ENCODE measurements at places on chromosomes 3 and 15.
A peak's percentile ranks its signal among the peaks of the same experiment; 100 is the strongest.

- H3K4me1 ChIP-seq = no peaks in the 10 kb centered on the region
- no peak overlapping the region for H3K27ac ChIP-seq
- no peak overlapping the region for H3K4me3 ChIP-seq
- H3K27me3 ChIP-seq = no peaks in the 10 kb centered on the region
- H3K36me3 ChIP-seq = no peaks in the 10 kb centered on the region
Measured at GRCh38 chr15:32685576-32685975, 32.2 kb upstream of the GREM1 start.

GRCh38 chr3:112693186-112693585 is 52.2 kb upstream of the CCDC80 start:
- no peak overlapping the region for H3K4me3 ChIP-seq
- no peaks in the 10 kb centered on the region for H3K27me3 ChIP-seq
- no peak overlapping the region for H3K27ac ChIP-seq
- H3K4me1 ChIP-seq = peaks cover 4% of the 10 kb centered on the region
- no peak for DNase-seq

- no peaks in the 10 kb centered on the region for H3K27me3 ChIP-seq
- peak; percentile 63 for DNase-seq
- H3K4me1 ChIP-seq = peaks cover 15% of the 10 kb centered on the region
- no peaks in the 10 kb centered on the region for H3K36me3 ChIP-seq
- no peak overlapping the region for H3K27ac ChIP-seq
Measured at GRCh38 chr3:25513642-25514266, 85.7 kb downstream of the RARB start.

GRCh38 chr3:116566478-116566960 is 121.2 kb upstream of the LSAMP start:
- H3K27me3 ChIP-seq = no peaks in the 10 kb centered on the region
- no peak overlapping the region for H3K4me3 ChIP-seq
- H3K36me3 ChIP-seq = no peaks in the 10 kb centered on the region
- DNase-seq = no peak

GRCh38 chr3:191424881-191425280 is 36.1 kb upstream of the PYDC2 start:
- no peak overlapping the region for H3K27ac ChIP-seq
- no peak overlapping the region for H3K4me3 ChIP-seq
- no peaks in the 10 kb centered on the region for H3K36me3 ChIP-seq
- H3K27me3 ChIP-seq = no peaks in the 10 kb centered on the region
- H3K4me1 ChIP-seq = no peaks in the 10 kb centered on the region

DNA sequence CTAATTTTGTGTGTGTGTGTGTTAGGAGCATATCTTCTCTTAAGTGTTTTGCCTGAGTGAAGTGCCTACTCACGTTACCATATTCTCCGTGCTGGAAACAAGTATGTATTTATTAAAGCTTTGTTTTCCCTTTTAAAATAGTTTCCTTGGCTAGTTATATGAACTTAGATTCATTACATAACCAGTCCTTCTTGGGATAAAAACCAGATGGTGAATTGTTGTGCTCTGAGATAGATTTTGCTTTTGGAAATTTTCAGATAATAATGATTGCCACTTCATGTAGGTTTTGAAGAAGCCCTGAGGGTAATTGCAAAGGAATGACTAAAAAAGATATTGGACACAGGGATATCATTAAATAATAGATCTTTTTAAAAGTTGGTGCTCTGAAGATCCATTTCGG is 390.2 kb upstream of the SGO1 start:
- peak; percentile 57 for DNase-seq
- H3K4me1 ChIP-seq = no peaks in the 10 kb centered on the region
- H3K4me3 ChIP-seq = no peak overlapping the region
- H3K27ac ChIP-seq = no peak overlapping the region

DNA sequence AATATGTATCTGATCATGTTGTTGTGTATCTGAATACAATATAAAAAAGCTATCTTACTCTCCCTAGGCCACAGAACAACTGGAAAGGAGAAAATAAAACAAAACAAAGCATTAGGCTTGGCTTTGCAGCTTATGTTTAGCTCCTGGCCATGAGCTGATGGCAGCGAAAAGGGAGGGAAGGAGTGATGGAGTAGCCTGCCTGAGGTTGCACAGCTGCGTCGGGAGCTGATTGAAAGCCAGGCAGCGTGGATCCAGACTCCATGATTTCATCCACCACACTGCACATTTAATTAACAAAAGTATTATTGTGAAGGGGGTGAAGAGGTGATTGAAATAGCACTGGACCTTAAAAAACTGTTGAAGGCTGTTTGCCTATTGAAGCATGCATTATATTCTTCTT is 212.2 kb downstream of the GABRG3 start:
- H3K27me3 ChIP-seq = no peaks in the 10 kb centered on the region
- H3K4me1 ChIP-seq = no peaks in the 10 kb centered on the region
- no peak overlapping the region for H3K27ac ChIP-seq
- peak; percentile 83 for DNase-seq
- no peak overlapping the region for H3K4me3 ChIP-seq
- H3K36me3 ChIP-seq = no peaks in the 10 kb centered on the region

DNA sequence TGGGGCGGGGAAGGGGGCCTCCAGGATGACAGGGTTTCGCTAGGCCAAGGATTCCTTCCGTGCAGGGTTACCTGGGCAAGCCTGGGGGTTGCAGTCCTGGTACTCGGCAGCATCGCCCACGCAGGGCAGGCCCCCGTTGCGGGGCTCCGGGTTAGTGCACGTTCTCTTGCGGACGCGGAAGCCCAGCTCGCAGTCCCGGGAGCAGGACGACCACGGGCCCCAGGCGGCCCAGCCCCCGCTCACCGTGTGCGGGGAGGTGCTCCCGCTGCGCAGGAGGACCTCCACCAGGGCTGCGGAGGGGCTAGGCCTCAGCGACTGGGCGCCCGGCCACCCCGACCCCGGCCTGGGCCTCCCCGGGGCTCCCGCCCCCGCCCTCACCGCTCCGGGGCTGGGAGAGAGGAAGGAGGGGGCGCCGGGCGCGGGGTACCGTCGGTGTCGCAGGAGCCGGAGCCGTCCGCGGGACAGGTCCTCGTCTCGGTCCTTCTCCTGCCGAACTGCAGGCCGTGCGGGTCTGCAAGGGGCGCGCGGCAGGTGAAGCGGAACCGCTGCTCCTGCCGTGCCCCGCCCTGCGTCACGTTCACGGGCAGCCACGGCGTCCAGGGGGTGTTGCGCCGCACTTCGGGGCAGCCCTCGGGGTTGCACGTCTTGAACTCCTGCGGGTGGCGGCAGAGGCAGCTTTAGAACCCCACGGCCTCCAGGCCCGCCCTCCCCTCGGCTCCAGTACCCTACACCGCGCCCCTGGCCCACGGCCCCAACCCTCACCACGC is 114.6 kb downstream of the SEMA5B start:
- no peak overlapping the region for H3K4me3 ChIP-seq
- no peaks in the 10 kb centered on the region for H3K4me1 ChIP-seq
- DNase-seq = no peak
- no peak overlapping the region for H3K27ac ChIP-seq
- peaks cover 25% of the 10 kb centered on the region for H3K27me3 ChIP-seq

- H3K36me3 ChIP-seq = peaks cover 17% of the 10 kb centered on the region
- H3K4me3 ChIP-seq = no peak overlapping the region
- no peak overlapping the region for H3K27ac ChIP-seq
- H3K4me1 ChIP-seq = peaks cover 38% of the 10 kb centered on the region
- peaks cover 7% of the 10 kb centered on the region for H3K27me3 ChIP-seq
- DNase-seq = no peak
Measured at GRCh38 chr3:187735837-187736236, 9.4 kb downstream of the BCL6 start.

- no peaks in the 10 kb centered on the region for H3K27me3 ChIP-seq
- H3K36me3 ChIP-seq = no peaks in the 10 kb centered on the region
- DNase-seq = no peak
- H3K27ac ChIP-seq = no peak overlapping the region
Measured at GRCh38 chr3:5731100-5731499, 543.6 kb downstream of the EDEM1 start.

DNA sequence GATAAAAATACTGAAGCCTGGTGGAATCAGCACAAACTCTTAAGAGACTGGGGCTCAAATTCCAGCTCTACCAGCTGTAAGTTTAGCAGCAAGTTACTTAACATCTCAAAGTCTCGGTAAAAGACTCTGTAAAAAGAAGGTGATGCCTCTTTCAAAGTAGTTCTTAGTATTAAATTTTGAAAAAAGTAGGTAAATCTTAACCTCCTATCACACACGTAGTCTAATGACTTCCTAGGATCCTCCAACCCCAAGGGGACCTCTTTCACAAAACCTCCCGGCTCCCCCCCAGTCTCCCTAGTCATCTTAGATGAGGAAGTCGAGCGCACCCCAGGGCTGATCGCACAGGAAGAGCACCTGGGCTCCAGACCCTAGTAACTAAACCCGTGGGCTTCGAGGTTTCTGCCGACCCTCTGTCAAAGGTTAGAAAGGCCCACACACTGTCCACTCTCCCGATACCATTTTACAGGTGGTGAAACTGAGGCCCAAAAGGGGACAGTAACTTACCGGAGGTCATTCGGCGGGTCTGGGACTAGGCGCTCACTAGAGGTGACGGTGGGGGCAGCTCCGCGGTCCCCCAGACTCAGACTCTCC is 427 bp downstream of the MBD4 start:
- H3K4me1 ChIP-seq = peaks cover 24% of the 10 kb centered on the region
- peak; percentile 54 for DNase-seq
- no peaks in the 10 kb centered on the region for H3K27me3 ChIP-seq
- peaks cover 13% of the 10 kb centered on the region for H3K36me3 ChIP-seq
- H3K27ac ChIP-seq = peak overlapping the region; percentile 92

- no peaks in the 10 kb centered on the region for H3K36me3 ChIP-seq
- DNase-seq = no peak
- no peak overlapping the region for H3K27ac ChIP-seq
- no peaks in the 10 kb centered on the region for H3K27me3 ChIP-seq
Measured at GRCh38 chr3:41532976-41533375, 333.7 kb downstream of the CTNNB1 start.

DNA sequence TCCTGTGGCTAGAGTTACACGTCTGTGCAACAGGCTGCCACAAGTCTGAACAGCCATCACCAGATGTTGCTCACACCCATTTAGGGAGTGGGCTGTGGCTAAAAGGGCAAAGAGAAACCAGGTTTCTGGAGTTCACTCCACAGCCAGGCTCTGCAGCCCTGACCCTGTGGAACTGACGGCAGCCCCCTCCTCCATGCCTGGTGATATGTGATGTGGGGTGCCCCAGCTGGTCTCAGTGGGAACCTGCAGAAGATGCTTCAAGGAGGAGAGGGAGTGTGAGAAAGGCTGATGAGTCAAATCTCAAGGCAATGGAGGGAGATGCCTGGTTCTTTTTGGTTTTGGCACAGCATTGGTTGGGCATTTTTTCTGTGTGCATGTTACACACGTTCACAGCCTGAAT is 130.6 kb downstream of the TPRA1 start:
- peaks cover 68% of the 10 kb centered on the region for H3K27me3 ChIP-seq
- no peak overlapping the region for H3K27ac ChIP-seq
- H3K36me3 ChIP-seq = no peaks in the 10 kb centered on the region
- no peak overlapping the region for H3K4me3 ChIP-seq
- H3K4me1 ChIP-seq = peaks cover 17% of the 10 kb centered on the region
- DNase-seq = no peak

- no peaks in the 10 kb centered on the region for H3K27me3 ChIP-seq
- DNase-seq = no peak
- H3K27ac ChIP-seq = no peak overlapping the region
- H3K4me1 ChIP-seq = no peaks in the 10 kb centered on the region
- H3K36me3 ChIP-seq = no peaks in the 10 kb centered on the region
Measured at GRCh38 chr15:40528801-40529200, 36.0 kb downstream of the CCDC32 start.

- H3K4me3 ChIP-seq = no peak overlapping the region
- H3K36me3 ChIP-seq = peaks cover 9% of the 10 kb centered on the region
- no peaks in the 10 kb centered on the region for H3K4me1 ChIP-seq
- DNase-seq = no peak
- H3K27ac ChIP-seq = no peak overlapping the region
Measured at GRCh38 chr15:76376816-76377215, 40.2 kb downstream of the ISL2 start.

DNA sequence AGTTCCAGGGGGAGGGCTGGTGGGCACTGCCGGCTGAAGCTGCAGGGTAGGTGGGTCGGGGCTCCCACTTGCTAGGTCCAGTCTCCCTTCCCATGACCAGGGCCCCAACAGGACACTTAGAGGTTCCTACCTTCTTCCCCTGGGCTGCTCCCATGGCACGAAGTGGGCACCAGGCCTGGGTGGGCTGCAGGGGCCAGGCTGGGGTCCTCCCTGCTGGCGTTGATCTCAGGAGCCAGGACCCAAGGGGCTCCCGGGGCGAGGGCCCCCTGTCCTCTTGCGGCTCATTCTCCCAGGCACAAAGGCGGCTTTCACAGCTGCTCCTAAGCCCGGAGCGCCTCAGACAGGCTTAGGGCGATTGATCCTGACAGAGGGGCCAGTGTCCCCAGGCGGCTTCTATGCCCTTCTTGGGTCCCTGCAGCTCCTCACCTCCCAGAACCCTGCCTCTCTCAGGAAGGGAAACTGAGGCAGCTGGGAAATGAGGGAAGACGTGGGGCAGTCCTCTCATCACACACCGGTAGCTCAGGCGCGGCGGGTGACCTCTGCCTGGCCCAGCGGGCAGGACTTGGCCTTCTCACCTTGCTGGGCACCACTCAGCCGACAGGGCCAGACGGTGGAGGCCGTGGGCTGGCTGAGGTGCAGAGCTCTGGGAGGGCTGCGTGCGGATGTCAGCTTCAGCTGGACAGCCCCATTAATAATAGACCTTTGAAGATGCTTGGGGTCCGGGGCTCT is 39.6 kb downstream of the FAM3D start:
- no peak for DNase-seq
- no peaks in the 10 kb centered on the region for H3K36me3 ChIP-seq
- H3K4me3 ChIP-seq = no peak overlapping the region
- no peaks in the 10 kb centered on the region for H3K27me3 ChIP-seq
- peak overlapping the region; percentile 38 for H3K27ac ChIP-seq

GRCh38 chr3:122873741-122874515 is 79.1 kb downstream of the SLC49A4 start:
- peak; percentile 26 for DNase-seq
- no peak overlapping the region for H3K27ac ChIP-seq
- H3K27me3 ChIP-seq = no peaks in the 10 kb centered on the region
- no peak overlapping the region for H3K4me3 ChIP-seq
- no peaks in the 10 kb centered on the region for H3K4me1 ChIP-seq

- no peaks in the 10 kb centered on the region for H3K36me3 ChIP-seq
- no peak overlapping the region for H3K27ac ChIP-seq
- H3K4me3 ChIP-seq = no peak overlapping the region
- H3K27me3 ChIP-seq = peaks cover 2% of the 10 kb centered on the region
Measured at GRCh38 chr3:52242039-52242438, 3.1 kb upstream of the TWF2 start.

- H3K4me1 ChIP-seq = peaks cover 7% of the 10 kb centered on the region
- H3K27ac ChIP-seq = peak overlapping the region; percentile 68
- H3K4me3 ChIP-seq = no peak overlapping the region
- no peak for DNase-seq
- H3K36me3 ChIP-seq = no peaks in the 10 kb centered on the region
Measured at GRCh38 chr3:187935623-187936156, 190.4 kb upstream of the BCL6 start.

DNA sequence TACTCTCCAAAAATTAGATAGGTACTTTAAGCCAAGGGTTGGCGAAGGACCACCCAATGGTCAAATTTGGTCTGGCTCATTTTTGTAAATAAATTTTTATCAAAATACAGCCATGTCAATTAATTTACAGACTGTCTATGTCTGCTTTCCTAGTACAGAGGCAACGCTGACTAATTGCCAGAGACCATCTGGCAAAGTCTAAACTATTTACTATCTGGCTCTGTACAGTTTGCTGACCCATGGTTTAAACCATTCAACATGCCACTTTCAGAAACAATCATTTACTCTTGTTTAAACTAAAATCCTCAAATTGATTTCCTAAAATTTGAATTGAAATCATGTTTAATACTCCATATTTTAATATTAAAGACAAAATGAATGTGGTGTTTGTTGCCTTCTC is 25.9 kb downstream of the CBLB start:
- H3K36me3 ChIP-seq = peaks cover 6% of the 10 kb centered on the region
- H3K4me1 ChIP-seq = no peaks in the 10 kb centered on the region
- DNase-seq = no peak
- H3K27me3 ChIP-seq = no peaks in the 10 kb centered on the region
- H3K4me3 ChIP-seq = no peak overlapping the region

All from muscle of leg (tissue), 16 donors.